ENCODE measurements at places on chromosomes 11 and 22.

DNA sequence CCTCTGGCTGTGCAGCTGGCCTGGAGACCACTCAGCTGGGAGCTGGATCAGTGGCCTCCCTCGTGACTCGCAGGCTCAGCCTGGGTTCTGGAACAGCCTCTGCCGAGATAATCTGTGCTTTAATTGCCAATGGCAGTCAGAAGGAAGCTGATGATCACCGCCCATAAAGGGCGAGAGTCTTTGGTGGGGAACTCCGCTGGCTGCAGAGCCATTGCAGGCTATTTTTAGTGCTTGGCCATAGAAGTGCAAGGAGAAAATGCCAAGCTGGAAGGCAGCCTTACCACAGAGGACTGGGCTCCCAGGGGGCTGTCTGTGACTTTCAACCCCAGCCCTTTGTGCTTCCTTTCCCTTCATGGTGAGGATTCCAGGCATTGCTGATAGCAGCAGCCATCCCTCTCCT lies 62.2 kb upstream of the TENM4 start:
- DNase-seq, result no peak

- no peak for DNase-seq
Measured at GRCh38 chr11:121564948-121565684, 112.3 kb upstream of the SORL1-AS1 start.

DNA sequence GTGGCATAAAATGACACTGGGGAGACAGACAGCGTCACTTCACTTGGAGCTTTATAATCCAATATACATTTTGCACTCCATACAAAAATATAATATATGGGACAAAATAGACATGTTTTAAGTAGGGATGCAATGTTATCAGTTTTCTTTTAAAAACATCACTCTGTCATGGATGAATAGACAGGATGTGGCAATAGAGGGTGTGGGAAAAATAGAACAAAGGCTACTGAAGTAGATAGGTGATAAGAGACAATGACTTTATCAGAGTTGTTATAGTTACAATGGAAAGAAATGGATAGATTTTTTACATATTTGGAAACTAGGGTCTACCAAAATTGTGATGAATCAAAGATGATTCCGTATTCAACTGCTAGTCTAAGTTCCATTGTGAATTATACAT lies 13.1 kb upstream of the NOX4 start:
- no peak for DNase-seq

DNA sequence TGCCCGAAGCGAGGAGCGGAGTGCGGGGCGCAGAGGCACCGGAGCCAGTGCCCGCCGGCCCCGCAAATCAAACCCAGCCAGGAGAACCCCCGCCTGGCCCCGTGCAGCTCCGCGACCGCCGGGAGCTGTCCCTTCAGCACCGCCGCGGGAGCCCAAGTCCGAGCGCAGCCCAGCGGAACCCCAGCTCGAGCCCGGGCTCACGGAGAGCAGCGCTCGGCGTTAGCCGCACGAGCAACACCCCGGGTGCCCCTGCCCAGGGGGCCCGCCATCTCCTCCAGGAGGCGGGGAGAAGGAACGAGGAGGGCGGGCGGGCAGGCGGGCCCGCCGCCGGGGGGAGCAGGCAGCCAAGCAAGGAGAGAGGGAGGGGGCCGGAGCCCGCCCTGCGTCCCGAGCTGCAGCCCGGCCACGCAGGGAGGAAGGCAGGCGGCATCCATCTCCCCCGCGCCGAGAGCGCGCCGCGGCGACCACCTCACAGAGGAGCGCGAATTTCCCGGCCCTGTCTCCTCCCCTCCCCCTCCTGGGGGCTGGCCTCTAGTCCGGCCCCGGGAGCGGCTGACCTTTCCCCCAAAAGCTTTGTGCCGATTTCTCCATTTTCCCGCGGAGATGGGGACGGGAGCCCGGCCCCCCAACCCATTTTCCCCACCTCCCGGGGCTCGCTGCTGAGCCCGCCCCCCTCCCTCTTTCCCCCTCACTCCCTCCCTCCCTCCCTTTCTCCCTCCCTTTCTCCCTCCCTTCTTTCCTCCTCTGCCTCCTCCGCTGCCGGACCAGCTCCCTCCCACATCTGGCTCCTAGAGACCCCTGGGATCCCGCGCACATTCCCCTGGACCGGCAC lies 621 bp downstream of the KCNC1 start:
- DNase-seq, result peak; percentile 52

GRCh38 chr11:12769834-12770345 lies 95.7 kb downstream of the TEAD1 start:
- peak; percentile 58 for DNase-seq

GRCh38 chr11:102081313-102081712 lies 28.9 kb upstream of the YAP1 start:
- no peak for DNase-seq

DNA sequence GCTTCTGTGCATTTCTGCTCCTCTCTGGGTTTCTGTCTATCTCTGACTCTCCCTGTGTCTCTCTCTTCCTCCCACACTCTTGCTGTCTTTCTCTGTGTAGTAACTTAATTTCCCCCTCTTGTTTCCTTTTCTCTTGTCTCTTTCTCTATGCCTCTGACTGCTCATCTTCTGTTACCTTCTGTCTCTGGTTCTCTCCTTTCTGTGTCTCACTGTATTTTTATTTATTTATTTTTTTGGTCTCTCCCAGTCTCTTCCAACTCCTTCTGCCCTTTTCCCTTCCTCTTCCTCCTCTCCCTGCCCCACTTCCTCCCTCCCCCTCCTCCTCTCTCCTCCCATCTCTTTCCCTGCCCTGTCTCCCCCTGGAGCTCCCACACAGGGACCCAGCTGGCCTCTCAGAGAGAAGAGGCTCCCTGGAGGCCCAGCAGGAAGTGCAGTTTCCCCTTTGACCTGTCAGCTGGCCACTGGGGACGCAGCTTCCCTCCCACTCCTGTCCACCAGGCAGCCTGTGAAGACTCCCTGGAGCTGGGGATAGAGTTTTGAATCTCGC lies 38.3 kb upstream of the MYH9 start:
- DNase-seq, result peak; percentile 77

DNA sequence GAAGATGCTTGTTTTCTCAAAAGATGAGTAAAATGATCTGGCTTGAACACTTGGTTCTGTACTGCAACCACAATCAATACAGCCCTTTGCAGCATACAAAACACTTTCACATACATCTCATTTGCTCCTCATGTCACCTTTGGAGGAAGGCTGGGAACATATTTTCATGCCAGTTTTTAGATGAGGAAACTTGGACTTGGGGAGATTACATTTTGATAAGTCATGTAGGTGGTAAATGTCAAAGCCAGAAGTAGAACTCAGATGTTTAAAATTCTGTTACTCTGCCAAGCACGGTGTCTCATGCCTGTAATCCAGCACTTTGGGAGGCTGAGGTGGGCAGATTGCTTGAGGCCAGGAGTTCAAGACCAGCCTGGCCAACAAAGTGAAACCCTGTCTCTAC lies 121.8 kb downstream of the MICAL2 start:
- DNase-seq, result no peak

DNA sequence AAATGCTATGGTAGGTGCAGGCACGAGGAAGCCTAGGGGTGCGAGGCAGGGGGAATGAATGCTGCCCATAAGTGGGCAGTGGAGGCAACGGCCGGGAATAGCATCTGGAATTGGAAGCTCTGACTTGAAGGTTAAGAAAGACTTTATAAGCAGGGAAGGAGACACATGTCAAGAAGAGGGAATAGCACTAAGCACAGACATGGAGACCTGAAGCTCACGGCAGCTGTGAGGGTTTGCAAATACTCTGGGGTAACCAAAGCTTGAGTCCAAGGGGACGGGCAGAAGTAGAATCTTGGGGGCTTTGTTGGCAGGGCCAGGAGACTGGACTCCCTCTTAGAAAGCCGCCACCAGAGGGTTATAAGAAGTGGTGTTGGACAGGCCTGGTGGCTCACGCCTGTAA lies 112.6 kb downstream of the CEP164 start:
- DNase-seq, result no peak

DNA sequence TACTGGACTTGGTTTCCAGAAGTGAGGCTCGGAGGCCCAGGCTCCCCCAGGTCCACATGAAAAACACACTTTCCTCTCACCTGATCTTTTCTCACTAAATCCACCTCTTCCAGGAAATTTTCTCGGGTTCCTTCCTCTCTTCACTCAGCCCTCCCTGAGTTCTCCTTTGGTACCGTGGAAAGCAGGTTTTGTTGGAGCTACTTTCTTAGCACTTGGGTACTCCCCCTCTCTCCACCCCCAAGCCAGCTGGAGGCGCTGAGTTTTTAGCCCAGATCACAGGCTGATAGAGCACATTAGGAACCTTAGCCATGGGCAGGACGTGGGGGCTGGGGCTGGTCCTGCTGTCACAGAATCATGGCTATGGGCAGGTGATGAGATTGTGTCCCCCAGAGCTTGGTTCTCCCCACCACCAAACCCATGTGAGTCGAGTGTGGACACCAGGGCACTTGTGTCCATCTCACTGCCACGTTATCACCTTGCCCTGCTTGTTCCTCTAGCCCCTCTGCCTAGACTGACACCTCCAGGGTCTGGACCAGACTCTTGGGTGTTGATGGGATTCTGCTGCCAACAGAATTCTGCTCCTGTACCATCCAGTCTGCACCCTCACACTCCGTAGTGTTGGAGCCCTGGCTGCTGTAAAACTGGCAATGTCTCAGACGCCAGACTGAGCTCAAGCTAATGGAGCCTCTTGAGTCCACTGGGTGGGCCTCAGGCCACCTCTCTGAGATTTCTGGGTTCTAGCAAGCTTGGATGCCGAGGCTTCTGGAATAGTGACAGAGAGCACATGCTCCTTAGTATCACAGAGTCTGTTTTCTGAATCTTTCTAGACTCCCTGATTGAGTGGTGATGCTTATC lies 74.9 kb upstream of the NARS2 start:
- no peak for DNase-seq

DNA sequence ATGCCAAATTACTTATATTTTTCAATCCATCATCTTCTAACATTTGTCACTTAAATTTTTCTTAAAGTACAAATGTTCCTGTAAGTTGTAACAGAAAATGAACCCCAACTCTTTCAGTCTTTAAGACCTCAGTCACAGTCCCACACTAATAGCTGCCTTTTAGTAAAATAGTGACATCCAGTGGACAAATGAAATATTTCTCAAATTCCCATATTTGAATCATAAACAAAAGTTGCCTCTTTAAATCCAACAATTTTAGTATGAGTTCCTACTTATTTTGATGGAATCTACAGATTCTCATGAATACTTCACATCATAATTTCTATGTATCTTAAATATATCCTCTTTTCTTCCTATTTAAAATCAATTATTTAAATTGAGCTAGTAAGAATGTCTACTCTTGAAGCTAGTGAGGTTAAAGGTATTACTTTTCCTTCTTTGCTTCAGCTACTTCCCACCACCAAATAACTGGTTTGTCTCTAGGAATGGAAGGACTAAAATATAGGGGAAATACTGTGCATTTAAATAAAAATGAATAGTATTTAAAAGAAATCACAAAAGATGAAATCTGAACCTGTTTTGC lies 9.2 kb downstream of the LIN7C start:
- peak; percentile 43 for DNase-seq

GRCh38 chr11:44003736-44004451 lies 43.9 kb upstream of the ACCSL start:
- no peak for DNase-seq

DNA sequence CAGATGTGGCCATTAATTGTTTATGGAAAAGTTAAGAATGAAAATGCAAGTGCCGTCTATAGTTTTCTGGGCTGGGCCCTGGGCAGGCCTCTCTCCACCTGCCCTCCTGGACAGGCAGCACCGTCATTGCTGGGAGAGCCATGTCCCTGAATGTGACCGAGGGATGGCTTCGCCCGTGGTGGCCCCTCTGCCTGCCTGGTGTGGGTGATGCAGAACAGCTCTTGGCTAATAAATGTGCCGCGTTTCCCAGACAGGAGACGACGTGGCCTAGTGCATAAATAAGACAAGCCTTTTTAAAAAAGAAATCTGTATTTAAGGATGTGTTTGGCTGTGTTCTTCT lies 407.3 kb downstream of the TBC1D22A start:
- no peak for DNase-seq

- peak; percentile 84 for DNase-seq
Measured at GRCh38 chr11:35087648-35088047, 51.3 kb upstream of the CD44 start.
